Urinary bladder (tissue), 4 donors: ENCODE measurements at places on chromosomes 16 and 17.

- DNase-seq, result no peak
These were observed 740 bp downstream of the NFATC2IP start for GRCh38 chr16:28951410-28951943.

DNA sequence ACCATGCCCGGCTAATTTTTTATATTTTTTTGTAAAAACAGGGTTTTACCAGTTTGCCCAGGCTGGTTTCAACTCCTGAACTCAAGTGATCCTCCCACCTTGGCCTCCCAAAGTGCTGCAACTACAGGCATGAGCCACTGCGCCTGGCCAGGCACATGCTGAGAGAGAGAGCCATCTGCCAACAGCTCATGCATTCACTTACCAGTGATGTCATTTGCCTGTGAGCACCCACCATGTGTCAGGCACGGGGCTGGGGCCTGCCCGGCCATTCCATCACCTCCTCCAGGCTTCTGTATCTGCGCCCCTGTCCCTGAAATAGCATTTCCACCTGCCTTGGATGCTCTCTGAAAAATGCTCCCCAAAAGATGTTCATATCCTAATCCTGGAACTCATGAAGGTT, 43.6 kb upstream of the PEMT start:
- DNase-seq, result no peak

- peak; percentile 28 for DNase-seq
These were observed 6.6 kb upstream of the TEKT3 start for GRCh38 chr17:15348021-15348420.

- DNase-seq, result no peak
These were observed 12.8 kb downstream of the G6PC3 start for GRCh38 chr17:44083250-44083849.

DNA sequence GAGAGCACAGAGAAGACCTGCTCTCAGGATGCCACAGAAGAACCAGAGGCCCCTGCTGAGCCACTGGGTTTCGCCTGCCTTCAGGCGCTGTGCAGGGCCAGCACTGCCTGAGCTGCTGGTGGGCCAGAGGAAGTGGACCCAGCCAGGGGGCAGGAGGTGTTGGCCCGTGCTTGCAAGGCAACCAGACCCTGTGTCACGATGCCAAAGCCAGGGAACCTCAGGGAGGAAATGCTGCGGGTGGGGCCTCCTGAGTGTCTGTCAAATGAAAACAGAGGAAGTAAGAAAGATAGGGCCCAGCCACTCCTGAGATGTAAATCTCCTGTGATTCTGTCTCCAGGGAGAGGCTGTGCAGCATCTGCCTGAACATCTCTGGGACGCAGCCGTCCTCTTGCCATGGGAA, 58.1 kb upstream of the ADORA2B start:
- DNase-seq, result no peak

GRCh38 chr16:28621481-28622155, 11.8 kb upstream of the SULT1A1 start:
- DNase-seq, result no peak

DNA sequence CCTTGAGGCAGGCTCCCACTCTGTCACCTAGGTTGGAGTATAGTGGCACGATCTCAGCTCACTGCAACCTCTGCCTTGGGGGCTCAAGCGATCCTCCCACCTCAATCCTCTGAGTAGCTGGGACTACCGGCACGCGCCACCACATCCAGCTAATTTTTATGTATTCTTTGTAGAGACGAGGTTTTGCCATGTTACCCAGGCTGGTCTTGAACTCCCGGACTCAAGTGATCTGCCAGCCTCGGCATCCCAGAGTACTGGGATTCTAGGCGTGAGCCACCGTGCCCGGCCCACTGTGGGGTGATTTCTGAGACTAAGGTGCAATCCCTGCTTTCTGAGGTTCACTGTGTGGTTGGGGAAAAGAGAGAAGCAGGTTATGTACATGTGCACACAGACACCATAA, 12.0 kb upstream of the SLC12A3 start:
- DNase-seq, result no peak

DNA sequence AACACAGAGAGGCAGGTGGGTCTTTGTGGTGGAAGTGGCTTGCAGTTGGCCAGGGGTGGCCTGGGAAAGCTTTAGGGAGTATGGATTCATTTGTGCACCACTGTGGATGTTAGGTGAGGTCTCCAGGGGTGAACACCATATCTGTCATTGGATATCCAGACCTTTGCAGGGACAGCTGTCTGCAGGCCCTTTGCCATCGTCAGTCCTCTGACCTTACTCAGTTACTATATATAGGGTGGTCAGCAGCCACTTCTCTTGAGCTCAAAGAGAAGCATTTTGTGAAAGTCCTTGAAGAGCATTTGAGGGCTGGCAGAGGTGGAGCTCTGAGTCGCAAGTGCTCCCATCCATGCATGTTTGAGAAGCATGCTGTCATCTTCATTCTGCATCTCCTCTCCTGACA, 40.4 kb downstream of the TMEM11 start:
- no peak for DNase-seq

GRCh38 chr16:29644973-29645693, 17.9 kb upstream of the SPN start:
- DNase-seq, result no peak

- DNase-seq, result no peak
These were observed 8.4 kb downstream of the CBX4 start for GRCh38 chr17:79830763-79831264.

- DNase-seq, result no peak
These were observed 22.8 kb downstream of the NUP85 start for GRCh38 chr17:75228305-75228704.

DNA sequence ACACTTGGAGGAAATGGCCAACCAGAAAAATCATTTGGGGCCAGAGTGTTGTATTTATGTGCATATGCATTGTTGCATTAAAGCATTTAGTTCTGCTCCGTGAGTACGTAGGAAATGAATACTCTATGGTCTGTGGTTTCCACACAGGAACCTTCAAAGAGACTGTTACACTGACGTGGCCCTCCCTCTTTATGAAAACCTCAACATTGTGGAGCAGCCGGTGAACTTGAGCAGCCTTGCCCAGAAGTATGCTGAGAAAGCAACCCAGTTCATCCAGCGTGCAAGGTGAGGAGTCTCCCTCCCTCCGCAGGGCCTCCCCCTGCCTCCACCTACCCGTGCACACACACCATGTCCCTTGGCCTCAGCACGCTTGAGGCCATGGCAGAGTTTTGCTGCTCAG, 65.2 kb downstream of the ARSG start:
- DNase-seq, result no peak

DNA sequence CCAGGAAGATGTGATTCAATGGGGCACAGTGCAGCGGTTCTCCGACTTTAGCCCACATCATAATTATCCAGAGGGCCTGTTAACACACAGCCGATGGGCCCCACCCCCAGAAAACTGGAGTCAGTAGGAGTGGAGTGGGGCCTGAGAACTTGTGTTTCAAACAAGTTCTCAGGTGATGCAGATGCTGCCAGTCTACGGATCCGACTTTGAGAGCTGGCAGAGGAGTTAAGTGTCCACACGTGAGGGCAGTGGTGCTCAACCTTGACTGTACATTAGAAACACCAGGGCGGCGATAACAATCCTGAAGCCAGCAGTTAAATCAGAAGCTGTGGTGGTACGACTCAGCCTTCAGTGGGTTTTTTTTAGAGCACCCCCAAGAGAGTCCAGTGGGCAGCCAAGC, 75.0 kb downstream of the GPRC5B start:
- no peak for DNase-seq

DNA sequence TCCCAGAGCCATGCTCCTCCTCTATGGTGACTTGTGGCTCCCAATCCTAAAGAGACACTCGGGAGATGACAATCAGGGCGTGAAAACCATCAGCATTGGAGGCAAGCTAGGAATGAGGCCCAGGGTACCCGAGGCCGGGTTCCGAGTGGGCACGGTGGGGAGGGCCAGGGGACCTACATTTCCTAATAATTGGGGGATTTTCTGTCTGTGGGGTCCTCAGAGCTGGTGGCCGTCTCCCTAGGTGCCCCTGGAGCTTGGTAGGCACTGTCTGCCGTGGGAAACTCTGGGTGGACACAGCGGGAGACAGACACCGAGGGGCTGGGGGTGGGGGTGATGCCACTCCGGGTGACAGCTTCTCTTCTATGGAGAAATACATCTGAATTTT, 312.5 kb upstream of the TNRC6C start:
- DNase-seq, result no peak

DNA sequence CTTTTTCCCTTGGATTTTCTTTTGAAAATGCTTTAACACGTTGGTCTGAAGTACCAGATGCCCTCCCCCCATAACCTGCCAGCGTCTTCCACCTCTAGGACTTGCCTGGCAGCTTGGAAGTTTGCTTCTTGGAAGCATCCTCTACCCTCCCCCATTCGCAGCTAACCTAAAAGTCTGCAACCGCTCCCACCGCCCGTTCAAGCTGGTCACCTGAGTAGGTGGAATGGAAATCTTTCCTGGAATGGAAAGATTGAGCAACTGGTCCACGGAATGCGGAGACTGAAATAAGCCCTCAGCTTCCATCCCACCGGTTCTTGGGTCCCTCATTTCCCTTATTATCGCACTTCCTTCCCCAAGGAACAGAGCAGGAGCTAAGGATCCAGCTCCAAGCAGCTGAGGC, 31.4 kb downstream of the HS3ST3B1 start:
- DNase-seq, result no peak

- peak; percentile 49 for DNase-seq
These were observed 736 bp downstream of the APPBP2 start for GRCh38 chr17:60525328-60525684.

GRCh38 chr17:67276075-67276474, 31.1 kb upstream of the HELZ start:
- DNase-seq, result no peak

GRCh38 chr16:50437769-50438437, 69.1 kb upstream of the BRD7 start:
- no peak for DNase-seq

- DNase-seq, result no peak
These were observed 3.1 kb upstream of the CORO7 start for GRCh38 chr16:4419402-4419959.

- DNase-seq, result no peak
These were observed 37.5 kb upstream of the LITAF start for GRCh38 chr16:11624205-11624604.

DNA sequence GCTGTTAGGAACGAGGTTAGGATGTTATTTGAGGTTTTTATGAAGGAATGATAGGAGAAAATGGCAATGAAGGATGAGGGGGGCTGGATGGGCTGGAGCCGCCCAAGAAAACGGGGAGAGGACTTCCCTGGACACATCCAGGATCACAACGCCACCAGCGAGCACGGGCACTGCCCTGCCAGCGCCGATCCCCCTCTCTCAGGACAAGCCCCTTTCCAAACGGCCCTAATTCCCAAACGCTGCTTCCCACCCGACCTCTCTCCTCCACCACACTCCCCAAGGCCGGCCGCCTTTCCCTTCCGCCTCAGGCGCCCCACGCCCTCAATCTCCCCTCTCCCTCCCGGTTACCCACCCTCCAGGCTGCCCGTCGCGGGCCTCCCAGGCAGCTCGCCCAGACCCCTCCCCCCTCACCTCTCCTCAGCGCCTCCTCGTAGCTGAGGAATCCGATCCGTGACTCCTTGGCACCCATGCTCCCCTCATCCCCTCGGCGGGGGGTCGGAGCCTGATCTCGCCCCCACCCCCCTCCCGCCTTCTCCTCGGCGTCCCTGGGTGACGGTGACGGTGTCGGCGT, 377 bp downstream of the USP32 start:
- DNase-seq, result no peak

- DNase-seq, result no peak
These were observed 11.6 kb upstream of the CBX4 start for GRCh38 chr17:79850571-79851460.

DNA sequence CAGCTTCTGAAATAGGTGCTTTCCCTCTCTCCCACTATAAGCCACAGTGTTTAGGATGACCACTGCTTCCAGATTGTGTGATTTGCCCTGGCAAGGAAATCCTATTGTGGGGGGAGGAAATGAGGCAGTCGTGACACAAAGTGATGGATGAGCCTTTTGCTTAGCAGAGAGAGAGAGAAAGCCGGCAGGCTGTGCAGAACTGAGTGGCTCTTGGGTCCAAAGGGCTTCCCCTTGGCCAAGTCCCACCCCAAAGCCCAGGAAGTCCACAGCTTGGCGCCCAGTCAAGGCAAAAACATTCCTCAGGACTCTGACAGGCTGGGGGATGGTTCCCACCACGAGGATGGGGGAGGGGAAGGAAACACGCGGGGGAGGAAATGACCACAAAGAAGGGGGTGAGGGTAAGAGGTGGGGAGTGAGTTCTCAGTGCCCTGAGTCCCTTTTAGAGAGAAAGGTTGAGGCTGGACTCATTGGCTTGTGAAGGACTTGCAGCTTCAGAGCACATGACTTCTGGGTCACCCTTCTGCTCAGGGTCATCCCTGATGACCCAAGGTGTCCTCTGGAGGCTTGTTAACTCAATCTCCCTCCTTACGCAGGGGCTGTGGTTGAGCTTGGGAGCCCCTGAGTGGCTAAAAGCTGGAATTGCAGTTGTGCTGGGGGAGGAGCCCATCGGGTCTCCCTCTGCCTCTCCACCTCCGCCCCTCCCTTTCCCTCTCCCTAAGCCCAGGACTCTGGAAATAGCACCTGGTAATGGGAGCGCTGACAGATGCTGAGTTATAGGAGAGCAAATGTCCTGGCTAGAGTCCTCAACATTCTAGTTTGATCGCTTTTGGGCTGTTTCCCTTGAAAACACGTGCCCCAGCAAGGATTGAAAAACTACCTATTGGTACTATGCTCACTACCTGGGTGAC, 10.3 kb upstream of the MSL1 start:
- DNase-seq, result peak; percentile 87

GRCh38 chr17:44308320-44308818, at the start of gene RUNDC3A:
RUNDC3A (plus strand) TSS chr17:44308601; CDS start chr17:44308833, 232 bp downstream.
- DNase-seq, result peak; percentile 66

DNA sequence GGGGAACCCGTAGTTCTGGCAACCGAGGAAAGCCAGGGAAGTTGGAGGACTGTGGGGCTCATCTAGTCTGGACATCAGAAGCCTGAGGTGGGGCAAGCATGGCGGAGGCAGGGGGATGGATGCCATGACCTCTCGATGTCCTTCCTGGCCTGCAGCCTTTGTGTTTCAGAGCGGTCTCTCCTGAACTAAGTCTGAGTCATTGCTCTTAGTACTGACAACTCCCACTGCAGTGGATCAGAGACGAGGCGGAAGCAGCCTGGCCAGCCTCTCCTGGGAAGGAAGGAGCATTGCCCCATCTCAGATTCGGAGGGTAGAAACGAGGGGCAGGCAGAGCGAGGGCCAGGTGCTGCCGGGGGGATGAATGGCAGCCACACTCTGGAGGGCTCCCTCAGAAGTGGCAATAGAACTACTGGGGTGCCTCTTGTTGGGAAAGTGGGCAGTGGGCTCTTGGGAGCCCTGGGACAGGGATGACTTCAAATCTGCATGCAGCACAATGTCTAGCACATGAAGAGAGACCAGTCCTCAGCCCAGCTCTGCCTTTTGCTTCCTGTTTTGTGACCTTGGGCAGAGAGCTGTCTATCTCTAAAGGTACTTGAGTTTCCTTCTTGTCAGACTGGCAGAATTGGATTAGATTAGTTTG, 3.6 kb upstream of the STAC2 start:
- no peak for DNase-seq

DNA sequence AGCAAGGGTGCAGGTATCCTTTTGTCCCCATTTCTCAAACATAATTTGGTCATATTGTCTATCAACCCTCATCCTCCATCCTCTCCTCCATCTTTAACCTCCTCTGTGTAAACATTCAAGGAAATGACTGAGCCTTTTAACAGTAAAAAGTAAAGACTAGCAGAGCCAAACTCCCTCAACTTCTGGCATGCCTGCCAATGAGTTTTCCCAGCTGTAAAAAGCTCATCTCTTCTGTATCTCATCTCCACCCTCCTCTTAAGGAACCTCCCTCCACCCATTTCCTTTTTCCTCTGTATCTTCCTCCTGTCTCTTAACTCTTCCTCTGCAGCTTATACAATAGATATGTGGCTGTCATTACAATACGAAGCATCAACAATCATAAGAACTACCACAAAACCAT, 76.9 kb upstream of the PSMD7 start:
- no peak for DNase-seq
